Stimulated activated CD4-positive, alpha-beta T cell treated with anti-CD3 and anti-CD28 coated beads, TNF-alpha, amount 100 ng/mL, for 1 hour (primary cell): ENCODE measurements at places on chromosomes 1 and 21.
A peak's percentile ranks its signal among the peaks of the same experiment; 100 is the strongest.

- peak; percentile 16 for DNase-seq
Observed at GRCh38 chr1:91020967-91021685, 709 bp downstream of the ZNF644 start.

- no peak for DNase-seq
Observed at GRCh38 chr1:203273869-203274602, 31.3 kb upstream of the BTG2 start.

GRCh38 chr1:178609015-178609414 is 96.1 kb downstream of the TEX35 start:
- DNase-seq: no peak

- no peak for DNase-seq
Observed at GRCh38 chr21:33811167-33812010, 104.2 kb downstream of the ATP5PO start.

- no peak for DNase-seq
Observed at GRCh38 chr1:226881515-226882185, 11.2 kb downstream of the PSEN2 start.

DNA sequence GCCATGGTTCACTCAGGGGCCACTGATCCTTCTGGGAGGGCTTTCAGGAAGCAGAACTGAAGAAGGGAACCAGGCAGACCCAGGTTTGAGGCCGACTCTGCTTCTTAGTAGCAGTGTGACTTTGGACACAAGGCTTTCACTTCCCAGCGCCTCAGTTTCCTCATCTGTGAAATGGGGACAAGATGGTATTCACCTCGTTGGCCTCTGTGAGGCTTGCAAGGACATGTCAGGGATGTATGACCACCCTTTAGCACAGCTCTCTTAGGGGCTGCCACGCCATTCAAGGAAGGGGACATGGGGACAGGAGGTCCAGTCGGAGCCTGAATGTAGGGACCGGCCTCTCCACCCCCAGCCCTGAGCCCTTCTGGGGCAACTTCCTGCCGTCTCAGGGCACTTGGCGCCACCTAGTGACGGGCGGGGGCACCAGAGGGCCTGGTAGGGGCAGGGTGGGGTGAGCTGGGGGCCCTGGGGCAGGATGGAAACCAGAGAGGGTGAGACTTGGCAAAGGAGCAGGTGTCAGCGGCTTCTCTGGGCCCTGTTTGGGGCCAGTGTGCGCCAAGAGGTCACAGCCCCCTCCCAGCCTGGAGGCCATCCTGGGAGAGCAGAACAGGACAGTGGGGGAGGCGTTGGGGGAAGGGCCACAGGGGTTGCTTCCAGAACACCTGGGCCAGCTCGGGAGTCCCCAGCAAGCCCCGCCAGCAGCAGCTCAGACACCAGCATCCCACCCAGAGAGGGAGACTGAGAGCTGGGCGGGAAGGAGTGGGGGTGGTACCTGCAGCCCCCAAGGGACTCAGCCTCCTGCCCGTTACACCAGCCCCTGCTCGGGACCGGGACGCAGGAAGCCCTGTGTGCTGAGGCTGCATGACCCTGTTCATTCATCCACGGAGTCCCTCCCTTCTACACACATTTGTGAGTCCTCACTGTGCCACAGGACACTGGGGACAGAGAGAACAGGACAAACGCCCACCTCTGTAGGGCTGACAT is 102.5 kb upstream of the TARDBP start:
- peak; percentile 26 for DNase-seq

DNA sequence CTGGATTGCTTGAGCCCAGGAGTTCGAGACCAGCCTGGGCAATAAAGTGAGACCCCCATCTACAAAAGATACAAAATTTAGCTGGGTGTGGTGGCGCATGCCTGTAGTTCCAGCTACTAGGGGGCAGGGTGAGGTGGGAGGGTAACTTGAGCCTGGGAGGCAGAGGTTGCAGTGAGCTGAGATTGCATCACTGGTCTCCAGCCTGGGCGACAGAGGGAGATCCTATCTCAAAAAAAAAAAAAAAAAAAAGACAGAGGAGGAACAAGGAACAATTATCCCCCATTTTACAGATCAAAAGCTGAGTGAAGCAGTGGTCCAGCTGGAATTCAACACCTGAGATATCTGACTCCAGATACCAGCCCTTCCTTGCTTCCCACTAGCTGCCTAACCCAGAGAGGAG is 34.8 kb downstream of the L1TD1 start:
- DNase-seq: no peak

GRCh38 chr1:221251580-221251979 is 372.3 kb downstream of the HLX start:
- no peak for DNase-seq

DNA sequence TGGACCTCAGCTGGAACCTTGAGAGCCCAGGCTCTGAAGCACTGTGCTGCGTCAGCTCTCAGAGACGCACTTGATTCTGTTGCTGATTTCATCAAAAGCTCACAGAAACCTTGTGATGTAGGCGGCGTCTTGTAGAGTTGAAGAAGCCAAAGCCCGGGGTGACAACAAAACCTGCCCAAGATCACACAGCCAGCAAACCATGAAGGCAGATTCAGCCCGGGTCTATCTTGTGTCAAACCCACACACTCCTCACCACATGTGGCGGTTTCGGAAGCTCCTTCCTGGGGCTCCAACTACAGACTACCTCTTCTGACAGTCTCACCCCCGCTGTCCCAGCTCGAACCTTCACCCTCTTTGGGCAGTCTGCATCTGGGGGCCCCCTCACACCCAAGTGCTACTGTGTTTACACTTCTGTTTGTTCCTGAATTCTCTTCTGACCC is 50.4 kb downstream of the TENT5C start:
- peak; percentile 25 for DNase-seq

DNA sequence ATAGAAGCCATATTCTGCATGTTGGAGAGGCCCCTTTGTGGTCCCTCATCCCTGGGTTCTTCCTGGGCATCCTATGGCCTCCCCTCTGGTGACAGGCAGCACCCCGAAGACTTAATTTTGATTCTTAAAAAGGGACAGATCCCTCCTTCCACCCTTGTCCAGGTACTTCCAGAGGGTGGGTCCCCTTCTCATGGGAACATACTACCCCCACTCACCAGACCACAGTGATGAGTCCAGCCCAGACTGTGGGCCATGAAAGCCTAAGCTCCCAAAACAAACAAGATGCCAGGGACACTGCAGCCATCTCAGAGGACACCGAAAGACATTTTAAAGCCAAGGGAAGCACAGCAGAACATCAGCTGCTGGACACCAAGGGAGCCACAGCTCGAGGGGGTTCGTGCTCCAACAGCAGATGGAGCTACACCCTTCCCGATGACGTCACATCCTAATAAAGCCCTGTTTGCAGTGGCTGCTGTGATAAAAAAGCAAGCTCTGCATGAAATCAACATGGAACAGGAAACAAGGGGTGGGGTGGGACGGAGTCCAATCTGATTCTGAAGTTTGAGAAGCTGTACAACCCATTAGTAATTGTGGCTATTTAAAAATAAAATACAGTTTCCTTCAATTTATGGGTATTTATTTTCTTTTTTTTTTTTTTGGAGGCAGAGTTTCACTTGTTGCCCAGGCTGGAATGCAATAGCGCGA is 32.4 kb downstream of the GNB1 start:
- DNase-seq: no peak

DNA sequence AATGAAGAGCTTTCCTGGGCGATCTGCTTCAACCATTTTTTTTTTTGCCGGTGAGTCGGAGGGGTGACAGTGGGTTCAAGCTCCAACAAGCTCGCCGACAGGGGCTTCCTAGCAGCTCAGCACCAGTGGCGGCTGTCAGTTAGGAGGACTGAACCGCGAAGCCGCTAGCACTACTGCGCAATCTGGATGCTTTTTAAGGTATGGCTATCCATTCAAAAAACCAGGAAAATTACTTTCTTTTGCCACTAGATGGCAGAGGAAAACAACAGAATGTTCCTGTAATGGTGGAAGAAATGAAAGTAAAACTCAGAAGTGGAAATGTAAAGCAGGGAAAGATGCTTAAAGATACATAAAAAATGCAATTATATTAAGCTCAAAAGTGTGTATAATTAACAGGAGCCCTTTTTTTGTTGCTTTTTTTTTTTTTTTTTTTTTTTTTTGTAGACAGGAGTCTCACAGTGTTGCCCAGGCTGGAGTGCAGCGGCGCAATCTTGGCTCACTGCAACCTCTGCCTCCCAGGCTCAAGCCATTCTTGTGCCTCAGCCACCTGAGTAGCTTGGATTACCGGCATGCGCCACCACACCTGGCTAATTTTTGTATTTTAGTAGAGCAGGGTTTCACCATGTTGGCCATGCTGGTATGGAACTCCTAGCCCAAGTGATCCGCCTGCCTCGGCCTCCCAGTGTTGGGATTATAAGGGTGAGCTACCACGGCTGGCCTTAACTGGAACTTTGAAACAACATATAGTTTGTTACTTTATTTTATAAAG is 8.5 kb downstream of the KYAT3 start:
- DNase-seq: no peak

- DNase-seq: no peak
Observed at GRCh38 chr1:17742583-17742982, 12.6 kb upstream of the ACTL8 start.

DNA sequence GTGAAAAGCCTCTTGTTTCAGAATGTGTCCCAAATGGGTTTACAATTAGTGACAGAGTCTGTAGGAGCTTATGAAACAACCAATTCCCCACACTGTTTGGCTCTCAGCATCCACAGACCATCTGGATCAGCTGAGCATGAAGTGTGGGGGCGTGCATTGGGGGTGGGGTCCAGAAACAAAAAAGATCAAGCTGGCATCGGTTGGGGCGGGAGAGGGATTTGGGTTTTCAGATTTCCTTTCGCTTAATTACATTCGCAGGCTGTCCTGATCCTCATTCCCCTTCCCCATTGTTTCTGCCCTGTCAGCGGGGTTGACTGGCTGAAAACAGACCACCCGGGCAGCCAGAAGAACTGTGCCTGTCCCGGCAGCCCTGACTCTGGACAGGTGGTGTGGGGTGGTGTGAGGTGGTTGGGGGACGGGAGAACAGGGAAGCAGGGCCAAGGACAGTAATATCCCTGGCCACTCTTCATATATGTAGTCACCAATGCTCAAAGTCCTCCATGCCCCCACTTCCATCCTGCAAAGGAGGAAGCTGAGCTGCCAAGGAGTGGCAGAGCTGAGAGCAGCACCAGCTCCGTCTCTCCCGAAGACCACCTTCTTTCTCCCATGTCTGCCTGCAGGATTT is 92.0 kb downstream of the IER5 start:
- DNase-seq: no peak

DNA sequence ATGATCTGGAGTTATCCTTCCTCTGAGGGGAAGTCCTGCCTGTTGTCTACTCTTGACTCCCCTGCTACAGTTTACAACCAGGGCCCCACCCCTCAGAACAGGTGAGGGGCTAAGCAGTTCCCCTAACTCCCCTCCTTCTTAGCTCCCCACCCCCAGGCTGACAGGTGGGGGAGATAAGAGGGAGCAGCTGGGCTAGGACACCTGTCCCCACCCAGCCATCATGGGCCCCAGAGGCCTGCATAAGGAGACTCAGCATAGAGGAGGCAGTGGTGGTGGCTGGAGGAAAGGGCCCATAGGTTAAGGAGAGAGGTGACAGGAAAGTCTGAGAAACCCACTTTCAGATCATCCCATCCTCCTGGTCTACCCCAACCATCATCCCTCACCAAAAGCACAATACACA is 6.8 kb downstream of the MEF2D start:
- DNase-seq: no peak

GRCh38 chr1:41689139-41689538 is 204.7 kb upstream of the EDN2 start:
- no peak for DNase-seq

- DNase-seq: peak; percentile 24
Observed at GRCh38 chr1:62437273-62437940, 558 bp downstream of the USP1 start.
